Right cardiac atrium (tissue), 5 donors: ENCODE measurements at places on chromosomes 7 and 10. TPM values are rescaled to one million over a fixed set of nuclear protein-coding genes. Genes with fewer than 3 reads are reported as not detected.

Gene CYP3A5
- polyA plus RNA-seq, result 0.09 TPM

Gene INMT
- 103 TPM for polyA plus RNA-seq

Gene GIMAP7
- 36.1 TPM for polyA plus RNA-seq

Gene AKR1D1
- polyA plus RNA-seq, result not detected

Gene FAM204A
- polyA plus RNA-seq, result 42.3 TPM

Gene CHRM2
- polyA plus RNA-seq, result 38.1 TPM

Gene DNA2
- polyA plus RNA-seq, result 0.97 TPM

Gene CALHM1
- polyA plus RNA-seq, result not detected

Gene UNCX
- not detected for polyA plus RNA-seq

Gene OR2A7
- 0.45 TPM for polyA plus RNA-seq

Gene GIMAP2
- 4.1 TPM for polyA plus RNA-seq

Gene CRPPA
- polyA plus RNA-seq, result 2.3 TPM
